ENCODE measurements at places on chromosomes 2 and 18.

DNA sequence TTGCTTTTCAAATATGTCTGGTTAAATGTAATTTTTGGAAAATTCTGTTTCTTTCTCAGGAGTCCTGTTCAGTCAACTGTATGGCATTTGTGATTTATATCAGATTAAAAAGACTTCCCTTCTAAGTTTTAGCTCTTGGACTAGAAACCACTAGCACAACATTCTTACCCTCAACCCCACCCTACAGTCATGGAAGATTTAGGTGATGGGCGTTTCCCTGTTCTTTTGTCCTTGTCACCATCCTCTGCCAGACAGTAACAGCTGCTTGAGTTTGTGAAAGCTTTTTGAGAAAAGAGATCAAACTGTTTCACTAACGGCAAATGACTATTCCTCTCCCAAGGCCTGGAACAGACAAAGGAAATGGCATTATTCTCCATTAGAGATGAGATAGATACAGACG, 31.8 kb downstream of the SERPINB5 start:
- DNase-seq: no peak

DNA sequence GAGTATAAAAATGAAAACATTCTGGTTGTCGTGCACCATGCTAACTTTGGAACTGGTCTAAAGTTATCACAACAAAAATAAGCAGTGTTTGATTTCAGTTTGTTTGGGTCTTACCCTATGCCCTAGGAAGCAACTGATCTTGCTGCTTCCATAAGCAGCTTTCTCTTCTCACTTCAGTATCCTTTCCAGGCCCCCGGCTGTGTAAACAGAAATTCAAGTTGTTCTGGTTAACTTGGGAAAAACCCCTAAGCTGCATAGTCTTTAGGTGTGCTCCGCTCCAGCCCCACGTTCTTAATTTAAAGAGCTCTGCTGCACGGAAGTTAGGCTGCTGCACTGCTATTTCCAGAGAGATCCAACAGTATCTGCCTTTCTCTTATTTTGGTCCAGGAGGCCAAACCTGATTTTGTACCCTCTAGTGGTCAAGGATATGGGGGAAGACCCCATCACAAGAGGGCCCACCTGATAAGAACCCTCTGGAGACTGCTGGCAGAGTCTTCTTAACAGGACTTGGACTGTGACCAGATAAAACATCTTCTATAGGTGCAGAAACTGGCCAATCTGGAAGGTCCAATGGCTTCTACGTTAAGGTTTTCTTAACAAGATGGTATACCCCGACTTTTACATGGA, 69.1 kb downstream of the FEZ2 start:
- no peak for DNase-seq

DNA sequence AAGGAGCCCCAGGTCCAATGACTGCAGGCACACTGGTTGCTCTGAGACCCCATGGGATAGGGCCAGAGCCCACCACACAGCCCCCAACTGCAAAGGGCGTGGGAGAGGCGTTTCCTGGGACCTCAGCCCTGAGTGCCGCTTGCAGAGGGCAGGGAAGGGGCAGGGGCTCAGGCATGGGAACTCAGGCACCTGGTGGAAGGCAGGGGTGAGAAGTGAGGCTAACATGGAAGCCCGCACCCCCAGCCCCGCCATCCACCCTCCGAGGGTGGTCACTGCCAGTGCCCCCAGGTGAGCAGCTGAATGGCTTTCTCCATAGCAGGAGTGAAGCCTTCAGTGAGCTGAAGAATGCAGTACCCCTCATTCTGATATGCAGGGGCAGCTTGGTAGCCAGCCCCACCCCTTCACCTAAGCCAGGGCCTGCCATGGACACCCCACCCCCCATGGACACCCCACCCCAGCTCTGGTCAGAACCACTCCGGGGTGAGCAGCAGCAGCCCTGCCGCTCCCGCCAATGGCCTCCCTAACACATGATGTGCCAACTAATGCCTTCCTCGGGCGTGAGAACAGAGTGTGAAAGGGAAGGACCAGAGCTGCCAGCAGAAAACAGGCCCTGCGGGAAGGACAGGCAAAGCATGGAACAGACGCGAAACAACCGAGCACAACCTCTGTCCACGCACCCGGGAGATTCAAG, 6.6 kb downstream of the KIF1A start:
- DNase-seq: no peak

- DNase-seq: peak; percentile 82
These were observed 623.2 kb upstream of the ID2 start for GRCh38 chr2:8058652-8059051.

GRCh38 chr2:172481507-172482262, 54.3 kb downstream of the ITGA6 start:
- no peak for DNase-seq

GRCh38 chr2:193793914-193794313, 1599.2 kb upstream of the TMEFF2 start:
- DNase-seq: no peak

DNA sequence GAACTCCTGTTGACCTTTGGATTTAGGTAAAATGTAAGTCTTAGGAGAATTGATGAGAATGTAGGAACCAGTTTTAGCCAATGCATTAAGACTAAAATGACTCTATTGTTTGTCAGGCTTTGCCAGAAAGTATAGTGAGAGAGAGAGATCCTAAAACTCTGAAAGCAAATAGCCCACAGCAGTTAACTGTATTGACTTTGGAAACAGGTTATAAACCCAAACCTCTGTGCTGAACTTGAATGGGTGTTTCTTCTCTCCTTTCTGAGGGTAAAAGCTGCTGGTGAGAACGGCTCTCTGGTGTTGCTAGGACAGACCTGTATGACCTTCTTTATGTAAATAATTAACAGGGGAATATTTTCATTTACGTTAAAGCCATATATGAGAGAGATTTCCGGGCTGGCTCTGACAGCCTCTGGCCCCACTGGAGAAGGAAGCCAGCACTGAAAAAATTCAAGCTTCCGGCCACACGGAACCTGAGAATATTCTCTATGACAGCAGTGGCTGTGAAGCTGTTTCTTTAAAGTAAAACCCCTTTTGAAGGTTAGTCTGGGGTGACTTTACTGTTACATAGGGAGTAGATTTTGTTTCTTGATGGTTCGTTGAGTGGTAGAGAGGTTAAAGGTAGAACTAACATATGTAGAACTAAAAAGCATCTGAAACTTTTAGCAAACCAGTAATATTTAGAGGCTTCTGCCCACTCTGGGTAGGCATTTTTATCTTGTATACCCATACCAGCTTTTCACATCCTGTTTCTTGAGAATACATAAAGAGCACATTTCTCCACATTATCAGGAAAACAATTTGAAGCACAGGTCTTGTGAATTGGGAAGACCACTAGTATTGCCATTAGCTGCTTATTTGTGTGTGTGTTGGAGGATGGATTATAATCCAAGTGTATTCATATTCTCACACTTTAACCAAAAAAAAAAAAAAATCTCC, 123.8 kb downstream of the SPTBN1 start:
- DNase-seq: peak; percentile 38

- no peak for DNase-seq
These were observed 35.0 kb upstream of the DOK6 start for GRCh38 chr18:69365658-69366057.

GRCh38 chr2:4369826-4370419, 666.5 kb downstream of the DCDC2C start:
- DNase-seq: no peak

DNA sequence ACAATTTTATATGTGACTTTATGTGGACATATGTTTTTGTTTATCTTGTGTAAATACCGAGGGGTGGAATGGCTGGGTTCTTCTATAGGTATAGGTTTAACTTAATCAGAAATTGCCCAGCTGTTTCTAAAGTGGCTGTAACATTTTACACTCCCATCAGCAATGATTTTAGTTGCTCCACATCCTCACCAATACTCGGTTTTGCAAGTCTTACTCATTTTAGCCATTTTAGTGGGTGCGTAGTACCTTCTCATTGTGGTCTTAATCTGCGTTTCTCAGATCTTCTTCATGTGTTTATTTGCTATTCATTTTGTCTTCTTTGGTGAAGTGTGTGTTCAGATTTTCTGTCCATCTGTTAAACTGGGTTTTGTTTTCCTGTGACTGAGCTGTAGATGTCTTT, 95.4 kb upstream of the BCL2L11 start:
- DNase-seq: no peak

DNA sequence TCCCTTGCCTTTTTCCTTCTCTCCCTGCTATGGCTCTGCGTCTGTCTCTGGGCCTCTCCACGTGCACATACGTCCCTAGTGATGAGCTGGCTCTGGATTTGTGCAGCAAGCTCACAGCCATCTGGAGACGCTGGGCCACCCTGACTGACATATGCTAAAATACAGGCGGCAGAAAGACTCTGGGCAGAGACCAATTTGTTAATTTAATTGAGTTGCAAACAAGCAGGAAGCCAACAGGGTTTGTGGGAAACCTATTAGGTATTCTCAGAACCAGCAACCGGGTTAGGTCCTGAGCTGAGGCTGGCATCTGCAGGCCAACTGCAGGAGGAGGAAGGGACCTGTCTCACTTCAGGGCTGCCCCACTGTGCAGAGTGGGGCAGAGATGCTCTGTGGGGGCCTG, 53.5 kb upstream of the SMAD2 start:
- DNase-seq: no peak

GRCh38 chr2:17747684-17748452, 5.7 kb downstream of the SMC6 start:
- DNase-seq: no peak

DNA sequence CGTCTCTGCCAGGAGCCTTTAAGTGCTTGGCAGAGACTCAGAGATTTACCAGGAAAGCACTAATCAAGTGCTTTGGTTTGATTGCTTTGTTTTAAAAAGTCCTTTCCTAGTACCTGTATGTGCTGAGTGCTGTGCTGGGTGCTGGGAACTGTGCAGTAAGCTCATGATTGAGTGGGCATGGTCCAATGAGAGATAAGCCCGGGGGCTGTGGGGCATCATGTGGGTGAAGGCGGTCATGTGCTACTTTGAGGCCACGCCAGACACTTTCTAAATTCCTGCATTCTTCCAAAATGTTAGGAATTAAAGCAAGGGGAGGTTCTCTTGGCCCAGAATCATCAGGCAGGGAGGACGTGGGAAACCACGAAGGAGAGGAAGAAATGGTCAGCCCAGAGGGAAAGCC, 109.0 kb downstream of the ACAA2 start:
- no peak for DNase-seq

- DNase-seq: no peak
These were observed 230.9 kb downstream of the LTBP1 start for GRCh38 chr2:33177627-33178026.

DNA sequence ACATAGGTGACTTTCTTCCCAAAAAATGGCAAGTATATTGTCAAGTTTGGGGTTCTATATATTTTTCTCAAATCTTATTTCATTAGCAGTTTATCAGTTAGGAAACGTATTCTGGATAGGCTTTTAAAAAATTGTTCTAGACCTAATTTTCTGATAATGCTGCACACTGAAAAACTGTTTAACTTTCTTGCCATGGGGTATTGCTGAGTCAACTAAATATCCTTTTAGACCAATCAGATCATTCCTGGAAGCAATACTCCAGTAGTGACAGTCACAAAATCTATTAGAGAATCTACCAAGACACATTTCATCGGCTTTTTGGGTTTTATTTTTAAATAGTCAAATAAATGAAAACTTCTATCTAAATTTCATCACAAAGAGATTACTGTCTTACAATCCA, 440.6 kb downstream of the LRRTM4 start:
- DNase-seq: no peak

- no peak for DNase-seq
These were observed 27.2 kb upstream of the FAM136A start for GRCh38 chr2:70328921-70329561.

- DNase-seq: no peak
These were observed 60.0 kb upstream of the ASAP2 start for GRCh38 chr2:9146646-9147045.

GRCh38 chr2:224722250-224722649, 6.1 kb upstream of the CCDC195 start:
- DNase-seq: peak; percentile 9

DNA sequence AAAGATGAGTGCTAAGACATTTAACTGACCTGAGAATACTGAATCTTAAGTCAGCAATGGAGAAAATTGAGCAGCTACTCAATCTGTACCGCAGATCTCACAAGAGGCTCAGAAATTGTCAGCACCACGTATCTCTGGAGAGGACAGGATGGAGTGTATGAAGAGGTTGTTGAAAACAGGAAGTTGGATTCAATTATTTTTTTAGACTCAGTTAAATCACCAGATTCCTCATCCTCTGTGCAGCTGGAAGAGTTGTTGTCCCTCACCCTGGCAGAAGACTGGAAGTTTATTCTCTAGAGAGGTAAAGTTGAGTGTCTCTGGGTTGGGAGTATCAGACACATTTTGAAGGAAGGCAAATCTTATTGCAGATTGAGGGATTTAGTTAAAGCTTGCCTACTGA, 114.9 kb upstream of the NT5C1B start:
- DNase-seq: no peak

DNA sequence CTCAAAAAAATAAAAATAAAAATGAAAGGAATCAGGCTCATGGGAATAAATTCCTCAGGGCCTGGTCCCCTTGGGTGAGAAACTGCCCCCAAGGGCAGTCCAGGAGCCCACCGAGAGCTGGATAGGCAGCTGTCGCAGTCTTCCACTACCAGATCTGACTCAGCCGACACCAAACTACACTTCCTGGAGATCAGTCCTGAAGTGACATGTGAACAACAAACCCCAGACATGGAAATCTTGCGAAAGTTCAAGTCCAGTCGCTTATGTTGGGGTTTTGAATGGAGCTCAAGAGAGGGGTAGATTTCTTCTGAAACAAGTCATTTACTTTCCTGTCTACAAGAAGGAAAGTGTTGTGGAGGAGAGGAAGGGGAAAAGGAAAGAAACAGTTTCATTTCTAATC, 12.9 kb downstream of the ADCY3 start:
- DNase-seq: peak; percentile 69

DNA sequence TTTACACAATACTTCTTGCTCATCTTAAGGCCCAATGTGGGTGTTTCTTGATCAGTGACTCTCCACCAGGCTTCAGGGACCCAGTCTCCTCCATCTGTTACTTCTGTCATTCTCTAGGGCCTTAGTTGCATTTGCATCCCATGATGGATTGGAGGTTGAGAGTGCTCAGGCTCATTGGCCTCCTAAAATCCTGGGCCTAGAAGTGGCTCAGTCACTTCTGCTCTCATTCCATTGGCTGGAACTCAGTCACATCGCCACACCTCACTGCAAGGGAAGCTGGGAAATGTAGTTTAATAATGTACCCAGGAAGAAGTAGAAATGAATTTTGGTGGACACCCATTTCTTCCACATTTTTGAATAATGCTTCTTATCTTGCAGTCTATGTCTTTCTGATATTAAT, 223.5 kb downstream of the HRH4 start:
- DNase-seq: no peak

GRCh38 chr2:205589479-205589878, 92.8 kb upstream of the NRP2 start:
- no peak for DNase-seq

- DNase-seq: peak; percentile 66
These were observed 28.8 kb downstream of the SETBP1 start for GRCh38 chr18:44709307-44710126.

- DNase-seq: no peak
These were observed 458.8 kb upstream of the NRXN1 start for GRCh38 chr2:51490576-51491234.

DNA sequence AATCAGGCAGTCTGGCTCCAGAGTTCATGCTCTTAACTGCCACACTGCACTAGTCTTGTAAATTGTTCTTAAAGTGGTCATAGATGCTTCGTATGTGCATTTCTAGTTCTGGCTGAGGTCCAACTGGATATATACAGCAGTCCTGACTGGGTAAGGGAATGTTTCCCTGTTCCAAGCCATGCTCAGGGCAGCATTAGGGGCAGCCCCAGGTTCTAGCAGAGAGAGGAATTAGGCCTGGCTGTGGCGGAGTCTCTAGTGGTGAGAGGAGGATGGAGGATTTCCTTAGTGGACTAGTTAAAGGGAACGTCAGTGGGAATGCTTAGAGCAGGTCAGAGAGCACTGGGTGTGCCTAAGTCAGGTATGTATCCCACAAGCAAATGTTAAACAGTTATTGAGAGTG, 28.0 kb downstream of the UBE2E3 start:
- DNase-seq: no peak

Data from suppressor macrophage treated with lipopolysaccharide for 1 hour (primary cell).